ENCODE measurements at places on chromosomes 13 and 19. TPM values are rescaled to one million over a fixed set of nuclear protein-coding genes. Genes with fewer than 3 reads are reported as not detected.

DNA sequence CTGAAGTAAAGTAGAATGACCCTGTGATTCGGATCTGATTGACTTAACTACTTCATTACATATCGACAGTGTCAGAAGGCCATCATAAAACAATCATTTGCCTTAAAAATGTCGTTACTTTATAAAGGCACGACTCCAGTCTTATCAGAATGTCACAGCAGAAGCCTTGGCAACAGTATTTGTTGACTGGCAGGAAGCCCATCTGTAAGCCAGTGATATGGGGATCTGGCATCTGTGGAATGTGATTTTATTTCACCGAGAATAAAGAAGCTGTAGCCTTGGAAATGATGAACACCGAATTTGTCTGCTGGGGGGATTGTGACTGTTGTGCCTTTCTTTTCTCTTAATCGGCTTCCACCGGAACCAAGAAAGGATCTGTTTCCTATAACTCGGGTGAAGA, 362.5 kb downstream of the TDRD3 start:
- DNase-seq, result no peak

DNA sequence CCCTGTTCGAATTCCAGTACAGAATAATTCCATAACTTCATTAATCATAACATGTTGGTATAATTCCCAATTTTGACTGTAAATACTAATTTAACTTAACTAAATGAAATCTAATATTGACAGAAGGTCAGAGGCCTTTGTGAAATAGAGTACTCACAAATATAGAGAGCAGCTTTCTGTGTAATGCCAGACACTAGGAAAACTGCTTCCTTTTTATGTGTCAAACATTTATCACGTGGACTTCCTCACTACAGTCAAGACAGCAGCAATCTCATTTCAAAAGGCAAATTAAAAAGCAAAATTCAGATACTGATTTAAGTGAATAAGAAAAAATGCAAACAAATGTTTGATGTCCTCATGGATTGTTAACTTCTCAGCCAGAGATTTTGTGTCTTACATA, 13.1 kb downstream of the ITM2B start:
- no peak for DNase-seq

DNA sequence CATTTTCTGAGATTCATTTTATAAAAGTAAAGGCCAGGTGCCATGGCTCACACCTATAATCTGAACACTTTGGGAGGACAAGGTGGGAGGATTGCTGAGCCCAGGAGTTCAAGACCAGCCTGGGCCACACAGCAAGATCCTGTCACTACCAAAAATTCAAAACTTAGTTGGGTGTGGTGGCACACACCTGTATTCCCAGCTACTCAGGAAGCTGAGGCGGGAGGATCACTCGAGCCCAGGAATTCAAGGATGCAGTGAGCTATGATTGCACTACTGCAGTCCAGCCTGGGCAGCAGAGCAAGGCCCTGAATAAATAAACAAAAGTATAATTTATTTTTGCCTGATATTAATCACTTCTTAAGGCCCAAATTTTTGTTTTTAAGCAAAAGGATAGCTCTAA, 40.5 kb downstream of the DHRS12 start:
- no peak for DNase-seq

DNA sequence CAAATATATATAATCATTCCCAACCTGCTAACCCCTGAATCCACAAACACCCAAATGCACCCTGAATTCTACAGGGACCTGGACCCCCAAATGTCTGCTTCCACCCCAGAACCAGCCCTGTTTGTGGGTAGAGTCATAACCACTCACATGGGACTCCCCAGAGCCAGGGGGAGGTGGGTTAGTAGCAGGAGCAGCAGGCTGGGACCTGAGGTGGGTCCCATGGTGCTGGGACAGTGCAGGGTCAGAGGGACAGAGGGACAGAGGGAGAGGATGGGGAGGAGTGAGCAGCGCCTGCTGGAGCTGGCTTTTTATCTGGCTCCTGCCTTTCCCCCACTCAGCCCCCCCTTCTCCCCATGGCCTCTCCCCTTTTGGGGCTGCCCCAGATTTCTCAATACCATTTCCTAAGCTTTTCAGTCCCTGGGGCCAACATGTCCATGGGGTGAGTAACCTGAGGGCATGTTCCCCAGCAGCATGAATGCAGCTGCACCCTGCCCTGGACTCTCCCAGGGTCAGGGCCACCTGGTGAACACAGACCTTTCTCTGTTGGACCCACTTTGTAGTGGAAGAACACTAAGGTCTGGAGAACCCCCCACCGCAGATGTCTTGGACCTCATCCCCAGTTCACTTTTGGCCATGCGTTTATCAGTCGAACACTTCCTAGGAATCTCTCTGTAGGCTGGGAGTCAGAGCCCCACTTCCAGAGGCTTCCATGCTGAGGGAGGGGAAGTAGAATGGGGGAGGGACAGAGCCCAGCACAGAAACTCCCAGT, at the start of gene C3:
Gene C3 (minus strand): TSS at position 282 of the 769 bp plus-strand sequence. CDS start 61 bp downstream, at position 221.
- no peak for DNase-seq

Gene ZNF208
- total RNA-seq, result under 0.01 TPM

Gene IGSF23
- total RNA-seq, result not detected

Gene SERTAD3
- total RNA-seq, result 9.8 TPM

DNA sequence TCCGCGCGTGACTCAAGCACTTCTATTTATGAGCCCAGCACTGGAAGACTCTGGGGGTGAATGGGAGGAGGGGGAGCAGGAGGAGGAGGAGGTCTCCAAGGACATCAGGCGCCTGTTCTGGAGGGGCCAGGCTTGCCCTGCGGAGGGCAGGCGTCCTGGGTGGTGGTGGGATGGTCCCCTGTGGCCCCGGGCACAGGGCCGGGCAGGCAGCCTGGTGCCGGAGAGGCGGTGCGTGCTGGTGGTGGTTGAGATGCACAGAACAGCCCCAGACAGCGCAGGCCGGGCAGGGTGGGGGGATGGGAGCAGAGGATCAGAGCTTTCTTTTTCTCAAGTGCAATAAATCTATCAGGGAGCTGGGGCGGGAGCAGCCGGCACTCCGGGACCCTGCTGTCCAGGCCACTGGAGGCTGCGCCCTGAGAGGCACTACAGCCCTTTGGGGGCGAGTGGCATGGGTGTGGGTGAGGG, 14.0 kb downstream of the NKPD1 start:
- DNase-seq, result no peak

Gene DLL3
- 15.8 TPM for total RNA-seq

Gene MEIOSIN
- total RNA-seq, result not detected

- DNase-seq, result no peak
Observed at GRCh38 chr13:46893221-46893740, 3.6 kb downstream of the HTR2A start.

DNA sequence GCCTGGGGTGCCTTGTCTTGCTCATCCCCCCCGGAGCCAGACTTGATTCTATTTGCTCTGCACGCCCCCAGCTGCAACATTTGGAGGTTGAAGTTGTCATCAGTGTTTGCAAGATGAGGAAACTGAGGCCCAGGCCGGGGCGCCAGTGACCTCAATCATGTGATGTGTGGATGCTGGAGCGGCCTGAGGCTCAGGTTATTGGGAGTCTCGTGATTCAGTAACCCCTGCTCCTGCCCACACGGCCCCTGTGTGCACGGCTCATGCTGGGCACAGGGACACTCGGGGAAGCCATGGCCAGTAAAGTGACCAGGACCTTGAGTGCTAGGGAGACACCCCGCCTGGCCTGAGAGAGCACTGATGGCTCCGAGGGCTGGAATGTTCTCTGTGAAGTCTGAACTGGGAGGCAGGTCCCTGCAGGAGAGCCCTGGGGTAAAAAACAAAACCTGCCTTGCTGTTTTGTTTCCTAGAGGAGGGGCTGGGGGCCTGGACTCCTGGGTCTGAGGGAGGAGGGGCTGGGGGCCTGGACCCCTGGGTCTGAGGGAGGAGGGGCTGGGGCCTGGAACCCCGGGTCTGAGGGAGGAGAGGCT, 1.9 kb downstream of the FGF21 start:
- DNase-seq, result no peak

- DNase-seq, result no peak
Observed at GRCh38 chr13:40161931-40162330, 504.5 kb downstream of the FOXO1 start.

Gene PSG1
- not detected for total RNA-seq

Data from occipital lobe (tissue), 3 donors.